ENCODE measurements at places on chromosomes 1 and 21.

DNA sequence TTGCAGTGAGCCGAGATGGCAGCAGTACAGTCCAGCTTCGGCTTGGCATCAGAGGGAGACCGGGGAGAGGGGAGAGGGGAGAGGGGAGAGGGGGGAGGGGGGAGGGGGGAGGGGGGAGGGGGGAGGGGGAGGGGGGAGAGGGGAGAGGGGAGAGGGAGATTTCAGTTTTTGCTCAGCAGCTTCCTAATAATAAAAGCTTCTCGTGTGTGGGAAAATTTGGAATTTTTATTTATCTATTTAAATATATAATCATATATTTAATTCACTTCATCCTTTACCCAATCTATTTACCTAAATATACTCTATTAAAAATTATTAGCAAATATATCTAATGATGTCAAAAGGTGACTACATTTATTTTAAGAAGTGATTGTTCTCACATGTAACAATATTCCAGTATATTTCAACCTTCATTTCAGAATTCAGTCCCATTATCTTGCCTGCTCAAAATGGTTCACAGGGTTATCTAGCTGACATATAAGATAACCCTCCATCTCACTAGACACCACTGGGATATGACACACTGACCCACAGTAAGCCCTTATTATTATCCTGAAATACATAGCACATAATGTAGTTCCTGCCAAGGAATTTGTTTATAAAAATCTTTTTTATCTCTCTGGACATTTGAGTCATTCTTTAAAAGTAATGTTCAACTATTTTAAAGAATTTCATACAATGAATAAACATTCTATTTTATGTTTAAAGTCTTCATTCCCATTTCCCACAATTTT, 105.9 kb downstream of the GPATCH2 start:
- DNase-seq, result no peak

DNA sequence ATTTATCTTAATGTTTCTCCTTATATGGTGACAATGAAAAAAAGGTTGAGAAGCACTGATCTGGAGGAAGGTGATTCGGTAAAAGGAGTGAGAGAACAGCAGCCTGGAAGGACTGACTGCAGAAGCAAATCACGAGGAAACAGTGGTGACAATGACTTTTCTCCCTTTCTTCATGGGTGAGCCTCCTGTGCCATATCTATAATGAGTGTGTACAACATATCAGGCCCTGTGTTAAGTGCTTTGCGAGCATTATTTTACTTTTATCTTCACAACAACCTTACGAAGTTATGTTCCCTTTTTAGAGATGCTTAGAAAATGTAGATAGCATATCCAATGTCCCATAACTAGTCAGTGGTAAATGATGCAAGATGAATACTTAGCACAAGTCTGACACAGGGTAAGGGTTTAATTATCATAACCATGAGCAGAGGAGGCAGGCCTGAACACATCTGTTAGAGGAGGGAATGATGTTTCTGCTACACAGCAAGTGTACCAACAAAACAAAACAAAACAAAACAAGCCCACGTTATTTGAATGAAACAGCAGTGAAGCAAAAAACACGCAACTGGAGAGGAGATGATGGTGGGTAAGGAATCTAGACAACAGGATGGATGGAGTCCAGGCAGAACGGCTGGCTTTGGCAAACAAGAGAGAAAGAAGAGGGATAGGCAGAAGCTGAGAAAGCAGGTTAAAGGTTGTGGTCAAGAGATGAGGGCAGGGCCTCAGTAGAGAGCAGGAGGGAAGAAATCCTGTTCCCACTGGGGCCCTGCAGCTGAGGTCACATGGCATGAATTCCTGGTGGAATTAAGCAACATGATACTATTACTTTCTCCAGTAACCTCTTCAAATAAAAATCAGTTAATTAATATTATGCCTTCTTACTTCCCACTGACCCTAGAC, 29.6 kb downstream of the GNG12 start:
- DNase-seq, result no peak

DNA sequence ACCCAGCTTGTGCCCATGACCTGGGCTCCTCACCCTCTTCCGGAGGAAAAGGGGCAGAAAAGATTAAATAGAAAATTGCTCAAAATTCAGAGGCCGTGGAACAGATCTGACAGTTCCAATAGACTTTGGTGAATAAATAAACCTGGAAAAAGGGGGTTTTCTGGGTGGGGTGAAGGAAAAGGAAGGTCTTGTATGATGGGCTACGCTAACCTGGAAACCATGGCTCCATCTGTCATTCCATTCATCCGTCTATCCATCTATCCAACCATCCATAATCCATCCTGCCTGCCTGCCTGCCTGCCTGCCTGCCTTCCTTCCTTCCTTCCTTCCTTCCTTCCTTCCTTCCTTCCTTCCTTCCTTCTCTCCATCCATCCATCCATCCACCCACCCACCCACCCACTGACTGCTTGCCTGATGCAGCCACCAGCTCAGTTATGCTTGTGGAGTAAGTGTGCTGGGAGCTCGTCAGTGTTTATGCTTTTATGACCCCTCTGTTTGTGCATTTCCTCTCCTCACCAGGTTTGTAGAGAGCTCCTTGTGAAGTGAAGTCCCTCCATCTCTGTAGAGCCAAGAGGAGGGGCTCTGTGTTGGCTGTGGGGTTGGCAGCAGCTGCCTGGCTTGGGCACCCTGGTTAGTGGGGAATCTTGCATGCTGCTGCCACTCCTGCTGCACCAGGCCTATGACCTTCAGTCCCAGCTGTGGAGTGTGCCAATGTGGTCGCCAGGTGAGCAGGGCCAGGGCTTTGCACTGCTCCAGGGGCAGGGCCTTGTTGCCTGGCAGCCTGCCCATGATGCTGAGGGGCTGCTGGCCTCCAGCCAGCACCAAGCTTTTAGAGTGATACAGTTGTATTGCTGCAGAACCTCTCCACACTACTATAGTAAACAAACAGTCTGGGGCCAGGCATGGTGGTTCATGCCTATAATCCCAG, 16.0 kb upstream of the POU3F1 start:
- no peak for DNase-seq

- DNase-seq, result no peak
Measured at GRCh38 chr21:45302082-45303061, 14.7 kb upstream of the POFUT2 start.
